Thoracic aorta (tissue), 2 donors: ENCODE measurements at places on chromosomes 4 and X. TPM values are rescaled to one million over a fixed set of nuclear protein-coding genes. Genes with fewer than 3 reads are reported as not detected.

The TLR7 gene
- total RNA-seq, result 0.27 TPM

The UVSSA gene
- total RNA-seq, result 23.3 TPM

The LARP7 gene
- total RNA-seq, result 57.6 TPM

The PLAC1 gene
- not detected for total RNA-seq

The SH2D1A gene
- total RNA-seq, result 1.4 TPM

The TMPRSS11A gene
- total RNA-seq, result not detected

DNA sequence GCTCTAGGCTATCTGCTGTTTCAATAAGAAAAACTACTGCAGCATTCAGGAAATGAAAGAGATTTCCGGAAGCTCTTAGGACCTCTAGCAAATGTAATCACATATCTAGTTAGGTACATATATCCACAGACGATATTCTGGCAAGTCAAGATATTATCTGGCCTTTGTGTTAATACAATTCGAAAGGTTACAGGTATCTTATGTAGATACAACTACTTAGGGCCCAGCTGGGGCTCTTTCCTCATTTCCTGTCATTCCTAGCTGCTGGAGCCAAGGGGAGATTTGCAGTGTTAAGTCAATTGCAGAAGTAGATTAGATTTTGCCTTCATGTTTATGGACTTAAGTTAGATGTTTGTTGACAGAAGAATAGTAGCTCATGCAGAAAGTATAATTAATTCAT lies 299.5 kb downstream of the ARHGAP24 start:
- DNase-seq, result no peak
- peaks cover under 1% of the 10 kb centered on the region for H3K4me1 ChIP-seq
- no peak overlapping the region for H3K4me3 ChIP-seq
- H3K27me3 ChIP-seq, result no peaks in the 10 kb centered on the region
- H3K36me3 ChIP-seq, result no peaks in the 10 kb centered on the region
- no peak overlapping the region for H3K27ac ChIP-seq

- no peak overlapping the region for H3K4me3 ChIP-seq
- no peak for DNase-seq
- peaks cover 6% of the 10 kb centered on the region for H3K4me1 ChIP-seq
- H3K36me3 ChIP-seq, result no peaks in the 10 kb centered on the region
These were observed 205.9 kb upstream of the CASK start for GRCh38 chrX:42129022-42129940.

GRCh38 chr4:19694812-19695211 lies 556.9 kb upstream of the SLIT2 start:
- no peak overlapping the region for H3K27ac ChIP-seq
- DNase-seq, result no peak
- H3K4me1 ChIP-seq, result no peaks in the 10 kb centered on the region

DNA sequence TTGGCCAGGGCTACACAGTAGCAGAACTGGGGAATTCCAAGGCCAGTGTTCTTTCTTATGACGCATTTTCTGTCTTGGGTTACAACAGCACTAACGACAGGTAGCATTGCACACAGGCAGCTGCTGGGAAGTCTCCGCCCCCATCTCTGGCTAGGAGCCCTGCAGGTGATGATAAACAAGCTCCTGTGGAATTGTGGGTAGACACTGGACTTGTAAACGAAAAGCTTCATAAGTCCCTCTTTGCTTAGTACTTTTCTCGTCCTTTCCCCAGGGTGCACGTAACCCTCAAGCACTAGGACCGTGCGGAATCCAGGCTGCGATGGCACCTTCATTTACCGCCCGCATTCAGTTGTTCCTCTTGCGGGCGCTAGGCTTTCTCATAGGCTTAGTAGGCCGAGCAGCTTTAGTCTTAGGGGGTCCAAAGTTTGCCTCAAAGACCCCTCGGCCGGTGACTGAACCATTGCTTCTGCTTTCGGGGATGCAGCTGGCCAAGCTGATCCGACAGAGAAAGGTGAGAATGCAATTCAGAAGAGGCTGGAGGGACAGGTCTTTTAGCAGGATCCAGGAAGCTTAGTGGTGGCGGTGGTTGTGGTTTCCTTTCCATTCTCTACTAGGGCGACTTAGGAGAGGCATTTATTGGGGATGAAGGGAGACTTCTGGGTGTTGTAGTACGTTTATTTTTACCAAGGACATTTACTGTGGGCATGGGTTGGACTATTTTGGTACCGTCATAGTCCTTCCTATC lies at the start of gene FAAH2:
Gene FAAH2, plus strand, starts transcription at position 200 of the 745 bp plus-strand sequence. Its CDS starts 120 bp downstream, at position 320.
- no peak within 1 kb of the TSS for H3K27ac ChIP-seq
- no peaks in the 10 kb centered on the region for H3K27me3 ChIP-seq
- DNase-seq, result no peak
- peak within 1 kb of the TSS; percentile 21 for H3K4me3 ChIP-seq
- no peaks in the 10 kb centered on the region for H3K36me3 ChIP-seq

- no peaks in the 10 kb centered on the region for H3K36me3 ChIP-seq
- peaks cover 7% of the 10 kb centered on the region for H3K4me1 ChIP-seq
- no peak overlapping the region for H3K27ac ChIP-seq
- H3K27me3 ChIP-seq, result no peaks in the 10 kb centered on the region
- DNase-seq, result no peak
- H3K4me3 ChIP-seq, result no peak overlapping the region
These were observed 555.6 kb downstream of the PPARGC1A start for GRCh38 chr4:23333946-23334878.

GRCh38 chr4:188282471-188283232 lies 143.4 kb downstream of the TRIML1 start:
- H3K27me3 ChIP-seq, result no peaks in the 10 kb centered on the region
- no peaks in the 10 kb centered on the region for H3K36me3 ChIP-seq
- no peak overlapping the region for H3K27ac ChIP-seq
- DNase-seq, result no peak
- H3K4me1 ChIP-seq, result no peaks in the 10 kb centered on the region
- H3K4me3 ChIP-seq, result peak overlapping the region; percentile 43

DNA sequence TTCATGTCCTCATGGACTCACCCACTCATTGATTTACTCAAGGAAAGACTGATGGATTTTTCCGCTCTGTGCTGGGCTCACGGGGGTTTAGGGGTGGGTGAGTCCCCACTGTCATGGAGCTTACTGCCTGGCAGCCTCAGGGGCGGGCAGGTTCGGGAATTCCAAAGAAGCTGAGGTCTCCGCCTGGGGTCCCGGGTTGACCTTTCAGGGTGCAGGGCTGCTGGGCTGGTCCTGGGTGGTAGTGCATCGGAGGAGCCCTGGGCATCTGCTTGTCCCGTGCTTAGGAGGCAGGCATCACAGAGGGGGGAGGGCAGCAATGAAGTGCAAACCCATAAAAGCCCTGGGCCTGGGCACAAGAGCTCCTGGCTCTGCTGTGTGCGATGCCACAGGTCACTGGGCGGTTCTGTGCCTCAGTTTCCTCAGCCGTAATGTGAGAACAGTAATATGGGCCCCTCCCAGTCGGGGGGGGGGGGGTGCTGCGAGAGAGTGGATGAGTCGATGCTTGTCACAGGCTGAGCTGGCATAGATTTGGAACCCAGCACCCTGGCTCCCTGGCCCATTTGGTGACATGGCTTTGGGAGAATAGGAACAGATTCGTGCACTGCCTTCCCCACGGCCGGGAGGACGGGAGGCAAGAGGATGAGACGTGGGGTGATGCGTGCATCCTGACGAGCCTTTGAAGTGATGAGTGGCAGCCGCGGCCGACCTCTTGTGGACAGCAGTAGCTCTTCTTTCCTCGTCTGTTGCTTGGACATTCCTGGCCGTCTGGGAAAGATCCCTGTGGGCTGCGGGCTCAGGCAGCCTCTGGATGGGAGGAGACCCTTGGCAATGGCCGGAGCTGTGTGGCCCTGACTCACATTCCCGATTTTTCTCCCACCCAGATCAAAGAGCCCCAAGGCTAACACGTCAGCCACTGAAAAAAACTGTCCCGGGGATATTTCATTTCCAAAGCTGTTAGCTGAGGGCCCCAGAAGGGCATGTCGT lies 42.0 kb downstream of the PSAPL1 start:
- H3K27ac ChIP-seq, result no peak overlapping the region
- DNase-seq, result no peak
- H3K4me1 ChIP-seq, result no peaks in the 10 kb centered on the region
- H3K4me3 ChIP-seq, result no peak overlapping the region
- no peaks in the 10 kb centered on the region for H3K36me3 ChIP-seq
- no peaks in the 10 kb centered on the region for H3K27me3 ChIP-seq

GRCh38 chrX:136221851-136222513 lies 29.2 kb downstream of the MAP7D3 start:
- H3K36me3 ChIP-seq, result peaks cover 13% of the 10 kb centered on the region
- H3K4me3 ChIP-seq, result no peak overlapping the region

GRCh38 chr4:10500776-10501175 lies 43.5 kb upstream of the ZNF518B start:
- H3K27me3 ChIP-seq, result no peaks in the 10 kb centered on the region
- no peaks in the 10 kb centered on the region for H3K36me3 ChIP-seq
- H3K4me3 ChIP-seq, result no peak overlapping the region
- H3K4me1 ChIP-seq, result no peaks in the 10 kb centered on the region

GRCh38 chr4:159204566-159204965 lies 101.7 kb downstream of the RAPGEF2 start:
- no peak overlapping the region for H3K4me3 ChIP-seq
- H3K27me3 ChIP-seq, result no peaks in the 10 kb centered on the region
- H3K4me1 ChIP-seq, result peaks cover 50% of the 10 kb centered on the region
- no peaks in the 10 kb centered on the region for H3K36me3 ChIP-seq
- DNase-seq, result no peak

DNA sequence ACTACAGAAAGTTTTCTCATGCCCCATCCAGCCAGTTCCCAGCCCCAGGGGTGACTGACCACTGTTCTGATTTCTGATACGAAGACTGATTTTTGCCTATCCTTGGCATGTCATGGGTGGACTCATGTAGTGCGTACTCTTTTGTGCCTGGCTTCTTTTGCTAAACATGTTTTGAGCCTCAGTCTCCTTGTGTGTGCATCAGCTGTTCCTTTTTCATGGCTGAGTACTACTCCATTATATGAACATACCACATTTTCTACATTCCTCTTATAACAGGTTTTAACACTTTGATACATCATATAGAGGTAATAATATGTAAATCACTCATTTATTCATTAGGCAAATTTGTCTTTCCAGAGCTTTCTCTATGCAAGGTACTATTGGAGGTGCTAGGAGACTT lies 126.7 kb downstream of the ANAPC4 start:
- H3K4me3 ChIP-seq, result no peak overlapping the region
- H3K4me1 ChIP-seq, result no peaks in the 10 kb centered on the region
- no peak for DNase-seq

DNA sequence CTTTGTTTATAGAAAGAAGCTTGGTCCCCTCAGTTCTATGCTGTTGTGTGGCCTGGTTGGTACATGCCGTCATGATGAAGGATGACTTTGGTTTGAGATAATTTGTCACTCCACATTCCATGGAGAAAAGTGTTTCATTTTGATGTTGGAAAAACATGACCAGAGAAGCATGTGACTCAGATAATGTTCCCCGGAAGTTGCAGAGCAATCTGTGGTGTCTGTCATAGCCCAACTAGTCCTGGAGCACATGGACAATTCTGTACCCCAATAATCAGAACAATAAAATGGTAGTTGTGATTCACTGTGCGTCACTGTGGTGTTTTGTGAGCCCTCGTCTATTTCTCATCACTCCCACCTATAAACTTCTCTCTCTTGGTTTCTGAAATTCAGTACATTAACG lies 85.1 kb downstream of the PDK3 start:
- H3K4me3 ChIP-seq, result no peak overlapping the region
- DNase-seq, result no peak
- no peak overlapping the region for H3K27ac ChIP-seq

GRCh38 chrX:33178218-33178617 lies 33.1 kb downstream of the DMD start:
- no peak overlapping the region for H3K4me3 ChIP-seq
- no peaks in the 10 kb centered on the region for H3K4me1 ChIP-seq
- H3K36me3 ChIP-seq, result no peaks in the 10 kb centered on the region
- no peaks in the 10 kb centered on the region for H3K27me3 ChIP-seq
- H3K27ac ChIP-seq, result no peak overlapping the region

DNA sequence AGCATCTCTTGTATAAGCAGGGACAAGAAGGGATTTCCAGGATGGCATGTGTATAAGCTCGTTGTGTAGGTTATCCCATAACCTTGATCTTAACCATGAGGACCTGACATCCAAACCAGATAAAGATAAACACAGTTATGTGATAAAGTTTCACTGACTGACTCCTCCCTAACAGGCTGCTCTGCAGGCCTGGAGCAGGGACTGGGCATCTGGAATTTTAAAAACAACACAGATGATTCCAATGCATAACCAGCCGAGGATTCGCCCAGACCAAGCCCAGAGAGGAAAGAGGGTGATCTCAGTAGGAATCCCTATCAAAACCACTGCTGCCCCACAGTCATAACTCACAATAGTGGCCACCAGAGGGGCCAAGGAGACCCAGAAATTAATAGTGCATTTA lies 22.7 kb downstream of the KLF3 start:
- no peak overlapping the region for H3K4me3 ChIP-seq
- H3K36me3 ChIP-seq, result peaks cover 33% of the 10 kb centered on the region
- peak overlapping the region; percentile 8 for H3K27ac ChIP-seq

DNA sequence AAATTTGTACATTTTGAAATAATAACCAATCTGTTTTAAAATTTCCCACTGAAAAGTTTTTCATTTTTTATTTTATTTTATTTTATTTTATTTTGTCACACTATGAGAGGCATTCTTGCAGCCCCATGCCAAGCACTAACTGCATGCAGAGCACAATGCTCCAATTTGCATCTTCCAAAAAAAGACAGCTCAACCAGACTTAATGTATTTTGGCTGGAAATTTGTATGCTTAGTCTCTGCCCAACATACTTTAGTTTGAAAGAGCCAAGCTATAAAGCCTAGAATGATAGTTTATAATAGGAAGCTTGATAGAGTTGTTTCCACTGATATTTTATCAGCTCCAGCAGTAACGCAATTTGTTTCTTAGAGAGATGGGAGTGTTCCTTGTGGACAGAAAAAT lies 235.5 kb downstream of the GALNTL6 start:
- H3K27me3 ChIP-seq, result no peaks in the 10 kb centered on the region
- H3K36me3 ChIP-seq, result no peaks in the 10 kb centered on the region
- no peak for DNase-seq
- H3K4me1 ChIP-seq, result no peaks in the 10 kb centered on the region

DNA sequence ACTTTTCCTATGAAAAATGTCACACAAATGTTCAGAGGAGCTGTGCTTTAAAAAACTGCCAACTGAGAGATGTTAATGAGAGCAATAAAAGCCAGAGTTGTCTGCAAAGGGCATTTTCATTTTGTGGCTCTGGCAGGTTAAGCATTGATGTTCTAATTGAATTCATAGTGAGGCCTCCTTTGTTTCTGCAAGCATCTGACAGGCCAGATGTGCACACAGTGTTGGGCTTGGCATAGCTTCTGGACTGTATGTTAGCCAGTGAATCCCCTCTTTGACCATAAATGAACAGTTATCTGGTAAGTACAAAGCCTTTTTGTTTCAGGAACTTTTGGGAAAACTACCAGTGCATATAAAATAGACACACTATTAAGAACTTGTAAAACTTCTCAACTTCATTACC lies 81.9 kb downstream of the JADE3 start:
- no peaks in the 10 kb centered on the region for H3K27me3 ChIP-seq
- H3K27ac ChIP-seq, result no peak overlapping the region
- H3K4me1 ChIP-seq, result no peaks in the 10 kb centered on the region
- no peak overlapping the region for H3K4me3 ChIP-seq
- no peak for DNase-seq
